ENCODE measurements at places on chromosomes 7 and 10.
A peak's percentile ranks its signal among the peaks of the same experiment; 100 is the strongest.

GRCh38 chr10:78972160-78972946, 96.4 kb upstream of the ZMIZ1 start:
- DNase-seq = peak; percentile 57

GRCh38 chr7:117435475-117436043, 8.3 kb upstream of the ASZ1 start:
- DNase-seq = no peak

DNA sequence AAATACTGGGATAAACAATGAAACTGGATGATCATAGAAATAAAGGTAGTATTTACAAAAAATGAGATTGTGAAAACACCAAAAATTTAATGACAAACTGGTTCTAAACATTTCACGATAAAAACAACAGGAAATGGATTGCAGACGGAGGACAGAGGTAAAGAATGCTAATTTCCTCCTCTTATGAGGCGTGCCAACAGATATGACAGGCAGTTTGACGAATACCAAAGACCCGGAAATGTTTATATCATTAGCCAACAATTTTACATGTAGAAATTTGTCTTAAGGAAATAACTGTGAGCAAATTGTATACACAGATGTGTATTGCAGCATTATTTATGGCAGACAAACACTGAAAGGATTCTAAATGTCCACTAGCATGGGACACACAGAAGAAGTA, 162.0 kb upstream of the MGMT start:
- no peak for DNase-seq

DNA sequence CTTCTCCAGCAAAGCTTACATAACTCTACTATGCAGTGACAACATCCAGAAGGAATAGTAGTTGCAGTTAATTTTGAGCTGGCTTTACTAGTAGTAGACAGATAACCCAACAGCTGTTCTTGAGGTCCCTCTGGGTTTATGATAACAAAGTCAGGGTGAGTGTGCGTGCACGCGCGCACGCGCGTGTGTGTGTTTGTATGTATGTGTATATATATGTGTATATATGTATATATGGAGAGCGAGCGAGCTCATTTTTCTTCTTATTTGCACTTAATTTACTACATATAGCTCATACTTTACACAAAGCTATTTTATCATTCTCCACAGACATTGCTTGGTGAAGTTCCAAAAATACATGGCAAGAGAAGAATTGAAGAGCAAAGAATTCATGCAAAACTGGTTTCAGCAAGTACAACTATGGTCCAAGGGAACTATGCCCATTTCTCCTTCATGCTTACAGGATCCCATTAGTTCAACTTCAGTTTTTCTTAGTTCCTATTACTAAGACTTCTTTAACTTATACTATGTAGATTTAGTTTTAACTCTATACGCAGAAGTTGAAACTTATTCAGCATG, 105.9 kb upstream of the TMEM168 start:
- no peak for DNase-seq

DNA sequence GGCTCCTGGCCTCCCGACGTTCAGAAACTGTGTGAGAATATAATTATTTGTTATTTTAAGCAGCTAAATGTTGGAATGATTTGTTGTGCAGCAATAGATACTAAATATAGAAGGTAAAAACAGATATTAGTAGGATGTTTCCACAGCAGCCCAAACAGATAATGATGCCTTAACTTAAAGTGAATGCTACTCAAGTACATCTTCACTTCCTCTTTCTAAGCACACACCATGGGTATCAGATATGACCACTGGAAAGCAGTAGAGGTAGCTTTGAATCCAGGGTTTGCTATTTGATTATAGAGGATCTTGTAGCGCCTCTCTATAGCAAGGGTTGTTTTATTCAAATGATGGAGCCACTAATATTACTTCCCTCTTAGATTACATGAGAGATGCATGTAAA, 38.2 kb upstream of the BET1 start:
- no peak for DNase-seq
